ENCODE measurements at places on chromosomes 12 and 14. TPM values are rescaled to one million over a fixed set of nuclear protein-coding genes. Genes with fewer than 3 reads are reported as not detected.

Gene PRPF40B
- total RNA-seq: 17.3 TPM

Gene PTPRO
- 6.3 TPM for total RNA-seq

Gene DLK1
- 0.26 TPM for total RNA-seq

Gene KLRC3
- not detected for total RNA-seq

Gene ST8SIA1
- 2.4 TPM for total RNA-seq

Gene USP44
- 13.4 TPM for total RNA-seq

Gene SCN8A
- total RNA-seq: 0.26 TPM

Gene HOXC6
- total RNA-seq: 0.93 TPM
